Naive thymus-derived CD8-positive, alpha-beta T cell (primary cell): ENCODE measurements at places on chromosomes 1 and 21. TPM values are rescaled to one million over a fixed set of nuclear protein-coding genes. Genes with fewer than 3 reads are reported as not detected.

DNA sequence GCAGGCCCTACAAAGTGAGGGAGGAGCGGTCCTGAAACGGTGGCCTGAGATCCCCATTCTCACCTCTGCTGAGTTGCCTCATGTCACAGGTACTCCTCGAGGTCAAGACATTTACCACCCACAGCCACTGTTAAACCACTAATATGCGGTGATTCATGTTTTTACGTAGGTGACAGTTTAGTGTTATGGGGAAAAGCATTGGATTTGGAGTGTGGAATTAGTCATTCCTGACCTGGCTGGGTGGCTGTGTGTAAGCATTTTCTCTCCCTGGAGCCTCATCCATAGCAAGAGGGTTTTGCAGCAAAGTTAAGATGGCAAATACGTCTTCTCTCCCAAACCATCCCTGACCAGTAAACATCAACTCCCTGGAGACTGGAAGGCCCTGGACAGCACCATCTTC is 57.8 kb upstream of the KCNJ6 start:
- no peaks in the 10 kb centered on the region for H3K36me3 ChIP-seq
- H3K27me3 ChIP-seq = peaks cover 17% of the 10 kb centered on the region
- no peak for DNase-seq
- no peaks in the 10 kb centered on the region for H3K4me1 ChIP-seq

DNA sequence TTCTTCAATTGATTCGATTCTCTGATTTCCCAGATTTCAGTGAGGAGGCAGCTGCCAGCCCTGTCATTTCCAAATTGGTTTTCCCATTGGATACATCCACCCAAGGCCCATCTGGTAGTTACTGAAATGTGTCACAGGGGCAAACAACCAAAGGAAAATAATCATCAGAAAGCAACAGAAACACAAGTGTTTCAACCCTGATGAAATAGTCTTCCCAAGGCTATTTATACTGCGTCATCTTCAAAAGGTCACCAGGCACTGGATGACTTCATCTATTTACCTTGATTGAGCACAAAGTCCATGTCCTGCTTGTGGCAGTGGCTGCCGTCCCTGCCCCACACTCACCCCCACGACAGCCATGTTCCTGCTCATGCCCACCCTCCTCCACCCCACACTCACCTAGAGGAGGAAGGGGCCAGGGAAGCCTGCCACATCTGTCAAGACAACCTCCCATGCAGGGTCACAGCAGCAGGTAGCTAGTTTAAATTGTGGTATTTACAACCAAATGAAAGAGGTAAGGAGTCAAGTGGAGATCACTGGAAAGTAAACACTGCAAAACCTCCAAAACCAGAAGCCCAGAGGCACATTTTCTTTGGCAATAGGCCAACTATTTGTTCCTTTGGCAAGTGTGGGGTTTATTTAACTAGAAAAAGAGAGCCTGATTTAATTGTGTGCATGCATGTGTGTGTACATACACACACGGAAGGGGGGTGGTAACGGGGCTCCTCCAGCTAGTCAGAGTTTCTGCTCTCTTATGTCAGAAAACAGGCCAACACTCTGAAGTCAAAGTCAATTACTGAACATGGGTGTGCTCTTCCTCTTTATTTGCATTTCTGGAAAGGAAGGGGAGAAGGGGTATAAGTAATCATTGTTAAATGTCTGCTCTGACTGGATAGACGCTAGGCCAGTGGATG is 49.5 kb upstream of the RAB4A start:
- H3K27me3 ChIP-seq = no peaks in the 10 kb centered on the region
- H3K36me3 ChIP-seq = no peaks in the 10 kb centered on the region
- no peak overlapping the region for H3K4me3 ChIP-seq
- H3K4me1 ChIP-seq = no peaks in the 10 kb centered on the region

DNA sequence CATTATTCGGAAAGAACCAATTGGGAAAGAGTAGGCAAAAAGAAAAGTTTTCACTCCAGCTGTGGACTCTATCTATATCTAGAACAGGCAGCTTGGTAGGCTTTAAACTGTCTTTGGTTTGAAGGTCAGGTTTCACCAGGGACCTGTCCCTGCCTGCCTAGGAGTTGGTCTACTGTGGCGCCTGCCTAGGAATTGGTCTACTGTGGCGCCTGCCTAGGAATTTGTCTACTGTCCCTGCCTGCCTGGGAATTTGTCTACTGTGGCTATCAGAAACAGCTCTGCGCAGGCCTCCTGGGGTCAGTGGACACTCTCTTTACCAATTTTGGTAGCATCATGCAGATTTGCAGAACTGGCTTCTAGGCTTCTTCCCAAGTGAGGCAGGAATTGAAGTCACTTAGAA is 13.8 kb downstream of the USP25 start:
- H3K27ac ChIP-seq = no peak overlapping the region
- no peak for DNase-seq
- peak overlapping the region; percentile 34 for H3K4me3 ChIP-seq
- H3K27me3 ChIP-seq = no peaks in the 10 kb centered on the region
- H3K36me3 ChIP-seq = peaks cover 19% of the 10 kb centered on the region

GRCh38 chr21:36395353-36396111 is 10.3 kb downstream of the CHAF1B start:
- no peaks in the 10 kb centered on the region for H3K27me3 ChIP-seq
- no peak overlapping the region for H3K4me3 ChIP-seq
- no peak for DNase-seq
- no peak overlapping the region for H3K27ac ChIP-seq
- peaks cover 25% of the 10 kb centered on the region for H3K36me3 ChIP-seq

DNA sequence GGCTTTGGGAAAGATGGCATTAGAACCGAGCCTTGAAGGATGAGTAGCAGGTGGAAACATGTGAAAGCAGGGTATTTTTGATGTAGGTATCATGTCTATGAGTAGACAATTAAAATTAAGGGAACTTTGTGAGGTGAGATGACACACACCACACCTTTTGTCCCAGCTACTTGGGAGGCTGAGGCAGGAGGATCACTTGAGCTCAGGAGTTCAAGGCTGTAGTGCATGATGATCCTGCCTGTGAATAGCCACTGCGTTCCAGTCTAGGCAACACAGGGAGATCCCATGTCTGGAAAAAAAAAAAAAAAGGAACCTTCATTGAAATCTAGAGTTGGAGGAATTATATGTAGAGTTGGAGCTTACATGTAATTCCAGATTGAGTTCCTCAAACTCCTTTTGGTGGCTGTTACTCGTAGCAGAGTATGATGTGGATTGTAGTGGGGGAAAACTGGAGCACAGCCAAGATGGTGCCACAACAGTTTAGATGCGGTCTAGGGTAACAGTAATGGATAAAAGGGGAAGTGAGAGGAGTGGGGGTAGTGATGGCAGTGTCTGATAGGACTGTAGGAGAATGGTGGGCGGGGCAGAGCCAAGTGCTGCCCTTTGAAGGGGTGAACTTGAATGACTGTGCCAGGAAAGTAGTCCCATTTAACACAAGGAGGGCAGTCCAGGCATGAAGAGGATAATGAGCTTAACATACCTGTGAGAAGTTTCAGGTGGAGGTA is 17.4 kb downstream of the AK4 start:
- H3K36me3 ChIP-seq = no peaks in the 10 kb centered on the region
- no peaks in the 10 kb centered on the region for H3K4me1 ChIP-seq
- no peak overlapping the region for H3K4me3 ChIP-seq
- no peak for DNase-seq
- H3K27me3 ChIP-seq = peaks cover 9% of the 10 kb centered on the region

- peak overlapping the region; percentile 96 for H3K27ac ChIP-seq
- H3K4me1 ChIP-seq = peaks cover 49% of the 10 kb centered on the region
- H3K36me3 ChIP-seq = peaks cover 10% of the 10 kb centered on the region
- no peak for DNase-seq
These were observed 531 bp upstream of the HMGN2 start for GRCh38 chr1:26471498-26472319.

- peaks cover 47% of the 10 kb centered on the region for H3K4me1 ChIP-seq
- peak overlapping the region; percentile 74 for H3K27ac ChIP-seq
- no peaks in the 10 kb centered on the region for H3K27me3 ChIP-seq
These were observed 22.1 kb upstream of the IL19 start for GRCh38 chr1:206748348-206749030.

DNA sequence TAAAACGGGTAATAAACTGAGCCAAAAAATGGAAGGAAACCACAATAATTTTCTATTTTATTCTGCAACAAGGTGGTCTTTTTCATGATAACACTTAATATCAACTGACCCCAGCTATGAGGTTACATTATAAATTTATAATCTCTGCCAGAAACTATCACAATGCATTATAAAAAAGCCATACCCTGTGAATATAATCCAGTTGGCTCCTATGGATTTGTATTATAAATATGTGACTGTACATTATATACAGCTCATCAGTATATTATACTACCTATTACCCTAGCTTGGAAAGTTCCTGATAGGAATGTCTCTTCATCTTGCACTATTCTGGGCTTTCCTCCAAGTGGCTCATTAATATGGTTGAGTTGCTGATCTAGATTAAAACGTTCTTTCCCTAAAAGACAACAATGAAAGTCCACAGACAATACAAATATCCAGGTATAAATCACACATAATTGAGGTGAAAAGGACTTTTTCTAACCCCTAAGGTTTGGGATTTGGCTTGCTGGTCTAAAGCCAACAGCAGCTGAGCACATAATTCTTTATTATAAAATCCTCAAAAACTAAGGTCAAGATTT is 487.7 kb downstream of the TTLL7 start:
- no peak for DNase-seq
- H3K27me3 ChIP-seq = no peaks in the 10 kb centered on the region
- H3K4me1 ChIP-seq = peaks cover 21% of the 10 kb centered on the region

GRCh38 chr1:90731382-90732050 is 14.4 kb upstream of the BARHL2 start:
- H3K4me1 ChIP-seq = peaks cover 26% of the 10 kb centered on the region
- no peak overlapping the region for H3K4me3 ChIP-seq
- peaks cover 92% of the 10 kb centered on the region for H3K27me3 ChIP-seq
- DNase-seq = no peak
- H3K36me3 ChIP-seq = peaks cover 23% of the 10 kb centered on the region
- H3K27ac ChIP-seq = no peak overlapping the region

GRCh38 chr1:21565285-21565684 is 56.1 kb downstream of the ALPL start:
- no peaks in the 10 kb centered on the region for H3K4me1 ChIP-seq
- H3K36me3 ChIP-seq = no peaks in the 10 kb centered on the region
- no peaks in the 10 kb centered on the region for H3K27me3 ChIP-seq
- DNase-seq = no peak
- no peak overlapping the region for H3K4me3 ChIP-seq

- no peak overlapping the region for H3K4me3 ChIP-seq
- peaks cover 5% of the 10 kb centered on the region for H3K27me3 ChIP-seq
- no peak for DNase-seq
- no peaks in the 10 kb centered on the region for H3K4me1 ChIP-seq
These were observed 1.7 kb downstream of the CLDN14 start for GRCh38 chr21:36478207-36478701.

GRCh38 chr1:22814176-22815042 is 103.8 kb downstream of the EPHB2 start:
- no peak overlapping the region for H3K27ac ChIP-seq
- H3K4me1 ChIP-seq = no peaks in the 10 kb centered on the region
- no peak overlapping the region for H3K4me3 ChIP-seq
- H3K36me3 ChIP-seq = no peaks in the 10 kb centered on the region
- no peak for DNase-seq

GRCh38 chr1:6347641-6348487 is 45.7 kb downstream of the ACOT7 start:
- peaks cover 18% of the 10 kb centered on the region for H3K4me1 ChIP-seq
- no peaks in the 10 kb centered on the region for H3K36me3 ChIP-seq
- peak overlapping the region; percentile 89 for H3K4me3 ChIP-seq
- DNase-seq = peak; percentile 79
- peak overlapping the region; percentile 88 for H3K27ac ChIP-seq

- H3K27ac ChIP-seq = no peak overlapping the region
- H3K36me3 ChIP-seq = peaks cover 2% of the 10 kb centered on the region
- no peak for DNase-seq
- H3K27me3 ChIP-seq = no peaks in the 10 kb centered on the region
- H3K4me3 ChIP-seq = no peak overlapping the region
- H3K4me1 ChIP-seq = peaks cover 12% of the 10 kb centered on the region
These were observed 4.5 kb downstream of the GUCA2B start for GRCh38 chr1:42157667-42158066.

- H3K36me3 ChIP-seq = no peaks in the 10 kb centered on the region
- peak; percentile 93 for DNase-seq
- no peaks in the 10 kb centered on the region for H3K27me3 ChIP-seq
- peaks cover 58% of the 10 kb centered on the region for H3K4me1 ChIP-seq
- peak overlapping the region; percentile 80 for H3K4me3 ChIP-seq
These were observed 60.2 kb upstream of the ID3 start for GRCh38 chr1:23619299-23620188.

- no peak for DNase-seq
- H3K4me1 ChIP-seq = no peaks in the 10 kb centered on the region
- H3K27ac ChIP-seq = no peak overlapping the region
- H3K27me3 ChIP-seq = peaks cover 23% of the 10 kb centered on the region
These were observed 28.3 kb upstream of the ENAH start for GRCh38 chr1:225681231-225681630.

- no peaks in the 10 kb centered on the region for H3K27me3 ChIP-seq
- H3K4me1 ChIP-seq = no peaks in the 10 kb centered on the region
- DNase-seq = no peak
- no peak overlapping the region for H3K4me3 ChIP-seq
These were observed 50.8 kb upstream of the ZNF326 start for GRCh38 chr1:89943846-89944781.

GRCh38 chr1:114269539-114269938 is 115.9 kb upstream of the SYT6 start:
- H3K27me3 ChIP-seq = peaks cover 25% of the 10 kb centered on the region
- H3K4me1 ChIP-seq = peaks cover 2% of the 10 kb centered on the region
- no peaks in the 10 kb centered on the region for H3K36me3 ChIP-seq
- H3K27ac ChIP-seq = no peak overlapping the region
- DNase-seq = no peak

- H3K36me3 ChIP-seq = no peaks in the 10 kb centered on the region
- peaks cover 2% of the 10 kb centered on the region for H3K27me3 ChIP-seq
- no peak for DNase-seq
- H3K4me1 ChIP-seq = no peaks in the 10 kb centered on the region
These were observed 60.3 kb upstream of the KCNK2 start for GRCh38 chr1:215022204-215022603.

- H3K36me3 ChIP-seq = no peaks in the 10 kb centered on the region
- peaks cover 49% of the 10 kb centered on the region for H3K4me1 ChIP-seq
- peak within 1 kb of the TSS; percentile 80 for H3K4me3 ChIP-seq
- H3K27ac ChIP-seq = peak within 1 kb of the TSS; percentile 100
- no peaks in the 10 kb centered on the region for H3K27me3 ChIP-seq
These were observed at the start of gene CD101 for GRCh38 chr1:117001254-117001927. Gene CD101, plus strand, starts transcription at chr1:117001760. Its CDS starts 58 bp downstream, at chr1:117001818.

- no peaks in the 10 kb centered on the region for H3K27me3 ChIP-seq
- peak overlapping the region; percentile 98 for H3K4me3 ChIP-seq
- H3K4me1 ChIP-seq = peaks cover 49% of the 10 kb centered on the region
- no peak for DNase-seq
- no peaks in the 10 kb centered on the region for H3K36me3 ChIP-seq
These were observed 1.4 kb upstream of the NVL start for GRCh38 chr1:224331326-224331725.

SPATA45 gene
- not detected for total RNA-seq

RORC gene
- not detected for total RNA-seq

PTPRC gene
- 970 TPM for total RNA-seq

CLCA4 gene
- total RNA-seq = 0.11 TPM

SLC16A4 gene
- total RNA-seq = 0.55 TPM

TMOD4 gene
- 4.6 TPM for total RNA-seq

ZBTB7B gene
- total RNA-seq = 13.1 TPM

TSPEAR gene
- not detected for total RNA-seq
